ENCODE measurements at places on chromosomes 2 and 18.

DNA sequence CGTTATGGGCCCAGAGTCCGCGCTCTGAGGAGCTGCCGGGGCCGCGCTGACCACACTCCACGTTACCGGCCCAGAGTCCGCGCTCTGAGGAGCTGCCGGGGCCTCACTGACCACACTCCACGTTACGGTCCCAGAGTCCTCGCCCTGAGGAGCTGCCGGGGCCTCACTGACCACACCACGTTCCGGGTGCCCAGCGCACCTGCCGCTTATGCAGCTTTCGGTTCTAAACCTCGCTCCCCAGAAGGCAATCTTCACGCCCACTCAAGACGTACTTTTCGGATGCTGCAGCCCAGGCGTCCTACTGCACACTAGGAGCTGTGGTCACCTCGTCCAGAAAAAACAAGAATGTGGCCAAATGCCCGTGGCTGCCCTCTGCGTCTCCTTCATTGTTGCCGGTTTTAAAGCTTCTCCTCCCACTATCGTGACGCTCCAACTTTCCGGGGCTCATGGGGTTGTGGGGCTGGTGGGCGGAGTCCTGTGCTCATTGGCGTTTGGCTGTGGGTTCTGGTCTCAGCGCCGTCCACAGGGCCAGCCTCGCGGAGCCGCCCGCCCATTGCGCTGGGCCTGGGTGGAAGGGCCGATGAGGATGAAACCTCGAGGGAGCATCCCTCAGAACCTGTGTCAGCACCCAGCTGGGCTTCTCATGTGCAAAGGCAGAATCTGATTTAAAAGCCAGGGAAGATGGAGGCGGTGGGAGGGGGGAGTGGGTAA is 11.9 kb downstream of the KCNG2 start:
- no peak for DNase-seq

DNA sequence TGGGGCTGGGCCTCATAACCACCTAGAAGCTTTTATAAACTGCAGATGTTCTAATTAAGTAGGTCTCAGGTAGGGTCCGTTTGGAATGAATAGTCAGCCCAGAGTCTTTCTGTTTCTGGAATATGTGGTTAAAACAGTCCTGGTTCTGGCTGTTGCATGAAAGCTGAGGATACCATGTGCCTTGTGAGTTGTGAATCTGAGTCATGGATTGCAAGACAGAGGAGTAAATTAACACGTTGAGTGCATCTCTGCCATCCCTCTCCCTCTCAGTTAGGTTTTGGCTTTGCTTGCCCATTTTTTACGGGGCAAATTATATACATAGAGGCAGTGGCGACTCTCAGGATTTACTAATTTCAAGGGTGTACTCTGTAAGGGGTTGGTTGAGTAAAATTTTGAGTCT is 59.1 kb downstream of the NCK2 start:
- no peak for DNase-seq

DNA sequence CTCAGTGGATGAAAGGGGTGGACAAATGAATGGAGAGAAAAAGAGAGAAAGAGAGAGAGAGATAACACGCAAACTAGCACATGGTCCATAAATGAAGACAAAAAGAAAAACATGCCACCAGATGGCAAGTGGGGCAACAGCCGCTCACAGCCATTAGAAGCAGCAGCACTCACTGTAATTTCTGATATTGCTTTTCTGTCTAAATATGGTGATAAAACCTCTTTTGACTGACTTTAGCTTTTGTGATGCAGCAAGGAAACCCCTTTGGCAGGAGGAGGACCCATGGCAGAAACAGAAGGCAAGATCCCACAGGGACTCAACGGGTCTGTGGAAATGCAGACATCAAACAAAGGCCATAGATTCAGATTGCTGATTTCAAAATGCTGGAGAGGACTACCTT is 88.0 kb upstream of the CDH20 start:
- DNase-seq: no peak

DNA sequence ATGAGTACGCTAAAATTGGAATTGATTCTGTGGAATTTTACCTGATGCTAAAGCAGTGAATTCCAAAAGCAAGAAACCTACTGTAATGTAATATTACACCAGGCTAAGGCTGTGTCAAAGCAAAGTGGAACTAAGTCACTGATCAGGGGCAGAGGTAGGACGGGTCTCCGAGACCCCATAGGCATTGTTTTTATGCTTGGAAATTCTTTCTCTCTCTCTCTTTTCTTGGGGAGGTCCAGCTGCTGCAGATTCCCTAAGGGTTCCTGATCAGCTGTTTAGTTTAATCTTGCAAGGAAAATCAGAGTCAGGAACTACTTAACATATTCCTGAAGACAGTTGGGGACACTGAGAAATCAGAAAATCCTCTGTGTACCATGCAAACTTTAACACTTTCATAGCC is 220.2 kb downstream of the SRBD1 start:
- DNase-seq: no peak

DNA sequence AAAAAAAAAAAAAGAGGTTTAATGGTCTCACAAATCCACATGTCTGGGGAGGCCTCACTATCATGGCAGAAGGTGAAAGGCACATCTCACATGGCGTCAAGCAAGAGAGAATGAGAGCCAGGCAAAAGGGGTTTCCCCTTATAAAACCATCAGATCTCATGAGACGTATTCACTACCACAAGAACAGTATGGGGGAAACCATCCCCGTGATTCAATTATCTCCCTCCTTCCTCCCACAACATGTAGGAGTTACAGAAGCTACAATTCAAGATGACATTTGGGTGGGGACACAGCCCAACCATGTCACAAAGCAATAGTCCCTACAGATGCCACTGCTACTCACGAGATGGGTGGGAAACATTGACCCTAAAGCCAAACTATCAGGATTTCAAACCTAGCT is 392.7 kb upstream of the ID2 start:
- no peak for DNase-seq

- no peak for DNase-seq
Observed at GRCh38 chr2:23460228-23460627, 75.2 kb downstream of the KLHL29 start.

DNA sequence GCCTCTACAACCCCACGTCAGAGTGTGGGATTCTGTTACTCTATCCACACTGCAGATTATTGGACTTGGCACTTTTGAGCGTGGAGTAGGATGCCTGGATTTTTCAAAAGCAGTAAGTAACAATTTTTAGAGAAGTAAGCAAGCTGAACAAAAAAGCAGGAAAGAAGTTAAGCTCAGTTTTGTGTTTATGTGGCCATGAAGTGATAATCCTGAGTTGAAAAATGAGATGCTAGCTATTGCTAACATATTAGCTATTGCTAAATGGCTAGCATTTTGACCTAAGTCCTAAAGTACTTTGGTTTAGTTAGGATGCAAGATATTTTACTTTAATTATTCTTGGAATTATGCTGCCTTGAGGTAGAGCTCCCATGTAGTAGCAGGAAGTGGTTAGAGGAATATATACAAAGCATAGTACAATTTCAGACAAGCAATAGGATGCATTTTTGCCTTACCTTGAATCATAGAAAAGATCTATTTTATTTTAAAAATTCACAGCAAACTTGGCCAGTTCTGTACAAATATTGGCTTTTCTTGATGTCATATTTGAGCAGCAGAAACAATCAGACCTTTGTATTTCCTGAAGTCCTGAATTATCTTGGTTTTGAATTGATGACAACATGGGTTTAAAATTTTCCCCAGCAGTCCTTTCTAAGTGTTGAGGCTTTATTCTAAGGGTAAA is 74.6 kb downstream of the COX7A2L start:
- no peak for DNase-seq

GRCh38 chr2:239137165-239137897 is 263.5 kb downstream of the HDAC4 start:
- no peak for DNase-seq

DNA sequence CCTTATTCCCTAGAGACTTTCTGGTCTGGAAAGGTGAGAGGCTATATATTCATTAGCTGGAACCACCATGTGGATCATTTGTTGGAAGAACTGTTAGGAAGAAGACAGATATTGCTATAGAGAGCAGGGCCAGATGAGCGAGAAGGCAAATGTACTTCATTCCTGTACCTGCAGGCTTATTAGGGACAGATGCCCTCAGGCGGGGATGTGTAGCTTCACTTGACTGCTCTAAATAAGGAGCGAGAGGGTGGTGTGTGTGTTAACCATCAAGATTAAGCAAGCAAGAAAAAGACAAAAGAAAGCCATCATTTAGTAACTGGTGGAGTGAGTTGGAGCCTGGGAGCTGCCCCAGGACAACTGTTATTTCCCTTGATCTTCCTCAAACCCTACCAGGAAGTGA is 36.4 kb downstream of the NEDD4L start:
- DNase-seq: no peak

- no peak for DNase-seq
Observed at GRCh38 chr2:201939453-201939941, 94.2 kb upstream of the FZD7 start.

DNA sequence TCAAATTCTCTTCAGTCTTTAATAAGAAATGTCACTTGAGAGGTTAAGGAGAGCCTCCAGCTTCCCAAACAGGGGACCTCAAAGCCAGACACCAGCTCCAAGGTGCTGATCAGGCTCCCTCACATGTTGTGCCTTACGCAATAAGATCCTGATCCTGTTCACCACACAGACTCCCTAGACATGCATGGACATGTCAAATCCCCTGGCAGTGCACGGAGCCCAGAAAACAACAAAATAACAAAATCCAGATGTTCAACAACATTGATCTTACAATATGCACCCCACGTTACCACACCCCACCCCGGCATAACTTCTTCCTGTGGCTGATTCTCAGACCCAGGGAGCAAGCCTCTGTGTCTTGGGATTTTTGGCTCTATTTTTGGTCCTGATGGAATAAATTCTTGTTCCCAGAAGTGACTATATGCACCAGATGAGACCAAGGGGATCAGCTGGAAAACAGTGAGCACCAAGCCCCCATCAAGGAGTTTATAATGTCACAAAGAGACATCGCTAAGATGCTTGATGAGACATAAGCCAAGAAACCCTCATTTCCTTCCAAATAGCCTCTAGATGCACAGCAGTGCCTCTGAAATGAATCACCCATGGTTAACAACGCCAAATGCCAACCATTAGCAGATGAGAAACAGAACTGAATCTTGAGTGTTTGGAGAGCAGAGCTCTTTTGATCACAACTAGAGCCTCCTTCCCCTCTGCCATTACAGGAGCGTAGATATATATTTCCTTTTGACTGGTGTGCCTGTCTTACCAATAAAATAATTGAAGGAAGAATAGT is 198.2 kb downstream of the PRKCE start:
- no peak for DNase-seq

GRCh38 chr18:3388980-3389379 is 61.0 kb upstream of the TGIF1 start:
- no peak for DNase-seq

DNA sequence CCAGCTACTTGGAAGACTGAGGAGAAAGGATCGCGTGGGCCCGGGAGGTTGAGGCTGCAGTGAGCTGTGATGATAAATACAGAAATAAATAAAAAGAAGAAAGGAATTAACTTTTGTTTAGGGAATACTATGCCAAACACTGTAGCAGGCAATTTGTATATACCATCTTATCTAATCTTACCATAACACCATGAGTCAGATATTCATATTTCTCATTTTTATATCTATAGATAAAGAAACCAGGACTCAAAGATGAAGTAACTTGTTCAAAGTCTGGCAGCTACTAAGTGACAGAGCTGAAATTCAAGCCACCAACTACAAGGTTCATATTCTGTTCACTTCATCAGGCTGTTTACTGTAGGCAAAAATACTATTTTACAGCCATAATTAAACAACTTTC is 119.2 kb upstream of the SLC39A10 start:
- no peak for DNase-seq

GRCh38 chr2:26453421-26454329 is 24.2 kb downstream of the OTOF start:
- no peak for DNase-seq

- DNase-seq: no peak
Observed at GRCh38 chr18:73945130-73945792, 202.4 kb downstream of the FBXO15 start.

GRCh38 chr18:5986257-5986931 is 91.1 kb upstream of the TMEM200C start:
- DNase-seq: no peak

GRCh38 chr2:69693775-69694450 is 48.0 kb upstream of the ANXA4 start:
- peak; percentile 79 for DNase-seq

GRCh38 chr18:24590946-24591345 is 130.5 kb downstream of the HRH4 start:
- DNase-seq: no peak

DNA sequence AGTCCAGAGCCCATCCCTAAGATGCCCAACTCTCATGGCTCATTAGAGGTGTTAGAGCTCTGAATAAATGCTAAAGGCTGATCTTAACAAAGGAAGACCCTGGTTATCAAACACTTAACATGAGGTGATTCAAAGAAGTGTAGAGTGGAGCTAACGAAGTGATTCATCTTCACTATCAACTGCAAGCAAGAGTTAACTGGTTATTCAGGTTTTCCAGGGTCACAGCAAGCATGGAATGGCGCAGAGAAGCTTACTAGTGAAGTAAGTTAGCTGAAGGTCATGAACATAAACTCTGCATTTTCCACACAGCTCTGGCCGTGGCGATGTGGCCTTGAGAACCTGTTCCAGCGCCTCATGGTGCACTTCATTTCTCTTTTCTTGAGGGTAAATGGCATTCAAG is 17.0 kb downstream of the RND3 start:
- DNase-seq: no peak

DNA sequence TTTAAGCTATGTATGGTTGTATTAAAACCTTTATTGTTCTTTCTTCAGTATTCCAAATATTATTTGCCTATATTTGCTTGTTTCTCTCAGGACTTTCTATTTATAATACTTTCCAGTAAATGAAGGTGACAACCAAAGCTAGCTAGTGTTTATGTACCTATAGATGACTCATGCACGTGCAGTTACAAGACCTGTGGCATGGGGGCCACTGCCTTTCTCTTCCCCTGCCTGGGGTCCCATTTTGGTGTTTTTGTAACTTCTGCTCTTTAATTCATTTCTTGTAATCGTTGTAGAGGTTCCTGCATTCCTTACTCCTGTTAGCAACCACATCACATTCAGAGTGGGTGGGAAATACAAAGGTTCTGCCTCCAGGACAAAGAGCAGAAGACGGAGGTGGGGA is 364.6 kb downstream of the PTPRM start:
- no peak for DNase-seq

GRCh38 chr2:137969418-137969765 is 5.1 kb downstream of the HNMT start:
- DNase-seq: no peak

- DNase-seq: no peak
Observed at GRCh38 chr2:65320042-65320725, 92.6 kb downstream of the ACTR2 start.

GRCh38 chr2:104049981-104050380 is 803.9 kb upstream of the POU3F3 start:
- DNase-seq: no peak

DNA sequence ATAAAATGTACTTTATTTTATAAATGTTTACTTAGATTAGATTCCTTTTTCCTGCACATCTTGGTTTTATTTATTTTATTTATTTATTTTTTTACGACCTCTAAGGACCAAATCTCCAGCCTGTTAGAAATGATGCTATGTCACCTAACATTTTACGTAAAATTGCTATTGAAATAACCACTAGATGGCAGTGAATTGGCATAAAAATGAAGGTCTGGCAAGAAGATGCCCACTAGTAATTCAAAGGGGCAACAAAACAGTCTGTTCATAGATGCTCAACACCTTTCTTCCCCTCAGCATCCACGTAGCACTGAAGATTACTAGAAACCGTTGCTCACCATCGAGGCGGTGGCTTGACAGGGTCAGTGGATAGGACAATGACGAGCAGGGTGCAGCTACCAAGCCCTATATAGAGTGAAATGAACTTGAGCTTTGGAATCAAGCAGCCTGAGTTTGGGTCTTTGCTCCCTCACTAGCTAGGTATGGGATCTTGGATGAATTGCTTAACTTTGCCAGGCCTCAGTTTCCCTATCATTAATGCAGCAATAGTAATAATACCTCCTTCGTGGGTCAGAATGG is 128.7 kb upstream of the L3MBTL4 start:
- DNase-seq: no peak

Data from activated naive CD4-positive, alpha-beta T cell treated with anti-CD3 and anti-CD28 coated beads, Interleukin-2, amount 10 ng/mL, durations not matched to agents 7 days and 5 days (primary cell).